ENCODE measurements at places on chromosomes 3 and 15. TPM values are rescaled to one million over a fixed set of nuclear protein-coding genes. Genes with fewer than 3 reads are reported as not detected.

DNA sequence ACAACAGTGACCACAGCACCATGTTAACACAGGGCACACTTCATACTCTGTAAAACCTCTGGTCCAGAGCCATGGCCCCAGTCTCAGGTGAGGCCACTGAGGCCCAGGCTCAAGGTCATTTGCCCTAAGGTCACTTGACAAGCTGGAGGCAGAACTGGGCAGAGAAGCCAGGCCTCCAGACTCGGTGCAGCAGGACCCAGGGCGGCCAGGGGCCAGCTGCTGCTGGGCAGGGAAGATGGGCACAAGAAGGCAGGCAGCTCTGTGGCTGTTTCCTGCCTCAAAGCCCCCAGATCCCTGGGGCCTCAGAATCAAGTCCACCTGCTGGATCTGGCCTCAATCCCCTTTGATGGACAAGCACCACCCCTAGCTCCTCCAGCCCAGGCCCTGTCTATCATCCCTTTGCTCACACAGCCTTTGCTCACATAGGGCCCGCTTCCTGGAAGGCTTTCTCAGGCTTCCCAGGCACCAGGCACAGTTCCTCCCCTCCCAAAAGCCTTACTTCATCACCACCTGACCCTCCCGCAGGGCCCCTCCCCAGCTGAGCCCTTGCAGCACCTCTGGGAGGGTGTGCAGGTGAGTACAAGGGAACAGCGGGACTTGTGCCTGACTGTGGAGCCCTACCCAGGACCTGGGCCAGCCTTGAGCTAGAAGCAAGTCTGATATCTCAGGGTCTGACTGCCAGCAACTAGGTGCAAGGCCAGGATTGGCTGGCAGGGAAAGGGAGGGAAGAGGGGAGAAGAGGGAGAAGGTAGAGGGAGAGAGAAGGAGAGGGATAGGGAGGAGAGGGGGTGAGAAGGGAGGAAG is 38.0 kb upstream of the LINGO1 start:
- no peaks in the 10 kb centered on the region for H3K4me1 ChIP-seq
- no peak overlapping the region for H3K27ac ChIP-seq
- H3K27me3 ChIP-seq: peaks cover 99% of the 10 kb centered on the region
- no peaks in the 10 kb centered on the region for H3K36me3 ChIP-seq
- H3K4me3 ChIP-seq: no peak overlapping the region

- peaks cover 15% of the 10 kb centered on the region for H3K4me1 ChIP-seq
- no peaks in the 10 kb centered on the region for H3K36me3 ChIP-seq
- no peaks in the 10 kb centered on the region for H3K27me3 ChIP-seq
- H3K27ac ChIP-seq: no peak overlapping the region
- no peak overlapping the region for H3K4me3 ChIP-seq
Observed at GRCh38 chr3:177483182-177483967, 286.1 kb upstream of the TBL1XR1 start.

DNA sequence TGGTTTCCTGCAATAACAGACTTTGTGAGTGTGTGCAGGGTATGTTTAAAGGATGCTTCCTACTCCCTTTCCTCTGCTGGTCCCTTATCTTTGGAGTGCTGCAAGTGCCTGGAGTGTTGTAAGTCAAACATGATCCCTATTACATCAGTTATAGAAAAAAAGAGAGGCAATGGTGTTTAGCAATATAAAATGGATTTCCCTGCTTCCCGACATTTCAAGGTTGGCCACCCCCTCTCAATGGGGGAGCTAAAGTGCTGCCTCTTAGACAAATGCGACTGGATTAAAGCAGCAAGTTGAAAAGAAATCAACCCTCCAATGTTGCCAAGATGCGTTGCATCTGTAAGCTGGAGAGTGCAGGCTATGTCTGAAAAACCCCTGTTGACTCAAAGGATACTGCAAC is 203.1 kb upstream of the WNT5A start:
- no peak overlapping the region for H3K27ac ChIP-seq
- H3K4me3 ChIP-seq: no peak overlapping the region
- no peak for DNase-seq
- H3K4me1 ChIP-seq: peaks cover 10% of the 10 kb centered on the region
- H3K27me3 ChIP-seq: no peaks in the 10 kb centered on the region

CCR2 gene
- not detected for total RNA-seq

DNA sequence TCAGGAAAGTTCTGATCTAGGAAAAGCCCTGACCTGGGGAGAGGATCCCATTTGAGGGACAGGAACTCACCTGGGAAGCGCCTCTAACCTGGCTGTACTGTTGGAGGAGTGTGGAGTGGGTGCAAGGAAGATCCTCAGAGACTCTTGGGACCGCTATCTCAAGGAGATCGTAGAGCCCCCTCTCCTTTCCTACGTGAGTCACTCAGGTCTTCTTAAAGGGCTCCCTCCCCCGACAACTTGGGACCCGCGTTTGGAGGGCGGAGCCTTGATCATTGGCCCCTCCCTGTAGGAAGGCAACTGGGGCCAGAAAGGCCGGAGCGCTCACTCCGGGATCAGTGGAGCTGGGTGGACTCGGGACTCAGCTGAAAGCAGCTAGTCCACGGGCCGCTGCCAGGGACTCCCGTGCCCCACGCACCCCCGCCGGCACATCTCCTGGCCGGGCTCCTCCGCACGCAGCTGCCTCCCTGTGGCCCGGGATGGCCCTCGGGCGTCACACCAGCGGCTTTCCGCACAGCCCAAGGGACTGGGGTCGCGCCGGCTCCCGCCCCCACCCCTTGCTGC is 520 bp downstream of the SLC26A6 start:
- no peaks in the 10 kb centered on the region for H3K27me3 ChIP-seq
- no peaks in the 10 kb centered on the region for H3K4me1 ChIP-seq
- H3K27ac ChIP-seq: no peak overlapping the region
- H3K4me3 ChIP-seq: peak overlapping the region; percentile 89
- no peaks in the 10 kb centered on the region for H3K36me3 ChIP-seq

DNA sequence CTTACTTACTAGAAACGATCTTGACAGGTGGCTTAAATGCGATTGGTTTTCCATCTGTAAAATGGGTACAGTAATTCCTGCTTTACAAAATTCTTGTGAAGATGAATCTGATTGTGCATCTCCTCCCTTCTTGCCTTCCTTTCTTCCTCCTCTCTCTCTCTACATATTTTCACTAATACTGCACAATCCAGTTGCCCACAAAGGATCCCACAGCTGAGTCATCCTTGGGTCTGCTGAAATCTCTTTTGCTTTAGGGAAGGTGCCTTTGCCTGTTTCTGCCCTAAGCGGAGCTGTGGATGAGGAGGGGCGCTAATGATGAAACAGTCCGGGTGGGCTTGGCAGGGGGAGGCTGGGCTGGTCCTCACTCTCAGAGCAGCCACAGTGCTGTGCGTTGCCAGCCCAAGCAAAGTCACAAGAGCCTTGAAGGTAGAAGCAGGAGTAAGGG is 46.1 kb downstream of the AMOTL2 start:
- H3K27ac ChIP-seq: peak overlapping the region; percentile 97
- no peaks in the 10 kb centered on the region for H3K27me3 ChIP-seq
- no peaks in the 10 kb centered on the region for H3K36me3 ChIP-seq
- DNase-seq: peak; percentile 76
- no peak overlapping the region for H3K4me3 ChIP-seq
- H3K4me1 ChIP-seq: peaks cover 97% of the 10 kb centered on the region

GRCh38 chr3:150097588-150097890 is 126.8 kb upstream of the PFN2 start:
- no peak overlapping the region for H3K4me3 ChIP-seq
- H3K36me3 ChIP-seq: no peaks in the 10 kb centered on the region
- H3K27ac ChIP-seq: no peak overlapping the region
- H3K4me1 ChIP-seq: peaks cover 16% of the 10 kb centered on the region
- no peak for DNase-seq

LMAN1L gene
- not detected for total RNA-seq

- no peak for DNase-seq
- H3K27me3 ChIP-seq: no peaks in the 10 kb centered on the region
- H3K4me1 ChIP-seq: no peaks in the 10 kb centered on the region
- H3K27ac ChIP-seq: no peak overlapping the region
Observed at GRCh38 chr15:50377867-50378751, 23.1 kb upstream of the GABPB1 start.

ZBBX gene
- total RNA-seq: 0.38 TPM

DNA sequence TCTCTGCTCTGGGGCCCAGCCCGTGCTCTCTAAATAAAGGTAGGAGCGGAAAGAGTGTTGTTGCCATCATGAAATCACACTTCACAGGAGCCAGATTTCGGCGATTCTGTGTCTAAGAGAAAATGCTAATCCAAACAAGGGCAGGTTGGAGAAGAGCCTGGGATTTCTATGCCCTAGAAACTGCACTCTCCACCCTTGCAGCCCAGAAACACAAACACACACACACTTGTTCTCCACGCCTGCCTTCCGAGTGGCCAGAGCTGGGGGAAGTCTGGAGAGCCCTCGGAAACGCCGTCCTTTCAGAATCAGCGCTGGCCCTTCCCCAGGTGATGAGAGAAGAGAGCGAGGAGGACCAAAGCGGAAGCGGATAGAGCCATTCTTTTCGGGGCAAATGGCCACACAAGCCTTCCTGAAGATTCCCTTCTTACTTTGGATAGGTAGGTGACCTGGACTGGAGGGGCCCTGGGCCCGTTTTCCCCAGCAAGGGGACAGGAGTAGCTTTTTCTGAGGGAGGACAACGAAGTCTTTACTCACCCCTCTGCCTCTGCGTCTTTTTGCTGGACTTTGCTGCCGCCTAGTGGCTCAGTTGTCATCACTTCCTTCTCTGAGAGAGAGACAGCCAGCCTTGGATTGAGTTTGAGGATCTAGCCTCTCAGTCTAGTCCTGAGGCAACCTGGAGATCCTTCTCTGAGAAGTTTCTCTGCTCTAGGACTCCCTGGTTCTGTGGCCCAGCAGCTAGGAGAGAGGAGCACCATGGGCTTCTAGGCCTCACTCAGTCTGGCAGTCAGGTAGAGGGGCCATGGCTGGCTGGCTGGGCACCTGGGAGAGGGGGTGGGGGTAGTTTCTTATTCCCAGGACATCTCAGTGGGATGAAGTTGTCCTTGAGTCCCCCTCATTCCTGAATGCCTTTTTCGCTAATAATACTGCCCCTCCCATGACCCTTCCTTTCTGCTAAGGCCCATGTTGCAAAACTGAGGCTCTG is 37.7 kb downstream of the SENP8 start:
- H3K4me1 ChIP-seq: peaks cover 28% of the 10 kb centered on the region
- H3K4me3 ChIP-seq: peak overlapping the region; percentile 4
- H3K27me3 ChIP-seq: no peaks in the 10 kb centered on the region

GRCh38 chr3:51997935-51998596 is 2.4 kb upstream of the RPL29 start:
- peaks cover 15% of the 10 kb centered on the region for H3K36me3 ChIP-seq
- H3K27me3 ChIP-seq: no peaks in the 10 kb centered on the region
- DNase-seq: peak; percentile 85
- peaks cover 24% of the 10 kb centered on the region for H3K4me1 ChIP-seq

GRCh38 chr3:64588380-64588779 is 99.4 kb downstream of the ADAMTS9 start:
- no peaks in the 10 kb centered on the region for H3K27me3 ChIP-seq
- H3K27ac ChIP-seq: no peak overlapping the region
- DNase-seq: no peak
- no peaks in the 10 kb centered on the region for H3K4me1 ChIP-seq

DNA sequence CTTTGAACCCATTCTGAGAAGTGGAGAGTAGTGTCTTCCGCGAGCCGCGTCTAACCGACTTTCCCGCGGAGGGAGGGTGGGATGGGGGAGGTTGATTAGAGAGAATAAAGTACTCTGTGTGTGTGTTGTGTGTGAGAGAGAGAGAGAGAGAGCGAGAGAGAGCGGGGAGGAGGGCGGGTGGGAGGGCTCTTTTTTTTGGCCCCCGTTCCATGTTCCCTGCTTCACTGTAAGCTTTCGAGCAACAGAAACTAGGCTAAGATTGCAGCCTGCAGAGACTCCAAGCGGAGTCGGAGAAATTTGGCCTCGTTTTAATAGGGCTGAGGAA is 1.6 kb upstream of the MEIS2 start:
- H3K4me3 ChIP-seq: peak overlapping the region; percentile 91
- H3K27me3 ChIP-seq: no peaks in the 10 kb centered on the region
- peaks cover 17% of the 10 kb centered on the region for H3K4me1 ChIP-seq
- no peaks in the 10 kb centered on the region for H3K36me3 ChIP-seq
- H3K27ac ChIP-seq: peak overlapping the region; percentile 73
- DNase-seq: no peak

THSD4 gene
- total RNA-seq: 33.1 TPM

DNA sequence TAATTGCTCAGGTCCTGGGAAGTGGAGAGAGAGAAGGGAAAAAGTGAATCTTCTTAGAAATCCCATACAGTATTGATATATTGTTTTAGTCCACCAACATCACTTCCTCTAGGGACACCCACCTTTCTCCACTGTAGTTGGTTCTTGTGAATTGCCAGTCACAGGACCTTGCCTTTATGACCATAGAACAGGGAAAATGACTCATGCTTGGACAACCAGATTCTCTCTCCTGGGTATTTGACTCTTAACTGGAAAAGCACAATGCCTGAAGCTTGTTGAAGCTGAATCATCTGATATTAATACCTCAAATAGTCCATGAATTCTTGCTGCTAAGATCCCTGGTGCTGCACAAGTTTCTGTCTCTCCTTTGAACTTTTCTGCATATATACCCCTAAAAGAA is 32.5 kb upstream of the DCLK3 start:
- DNase-seq: no peak
- H3K36me3 ChIP-seq: no peaks in the 10 kb centered on the region
- H3K27ac ChIP-seq: no peak overlapping the region
- no peaks in the 10 kb centered on the region for H3K4me1 ChIP-seq
- H3K27me3 ChIP-seq: no peaks in the 10 kb centered on the region

DNA sequence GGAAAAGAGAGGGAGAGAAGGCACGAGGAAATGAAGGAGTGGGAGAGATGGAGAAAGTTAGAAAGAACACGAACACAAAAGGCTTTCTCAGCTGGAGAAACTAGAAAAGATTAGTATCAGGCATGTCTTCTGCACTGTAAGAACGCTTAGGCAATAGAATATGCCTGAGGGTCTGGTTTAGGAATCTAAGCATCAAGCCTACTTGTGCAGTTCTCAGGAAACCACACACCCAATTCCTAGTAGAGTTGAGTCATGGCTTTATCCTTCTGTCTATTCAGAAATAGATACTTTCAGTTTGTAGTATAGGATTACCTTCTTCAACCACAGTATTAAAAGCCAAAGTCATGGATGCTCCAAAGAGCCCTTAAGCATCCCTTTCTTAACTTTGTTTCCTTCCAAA is 969.4 kb downstream of the NTRK3 start:
- H3K36me3 ChIP-seq: no peaks in the 10 kb centered on the region
- H3K4me3 ChIP-seq: no peak overlapping the region
- no peak overlapping the region for H3K27ac ChIP-seq
- H3K4me1 ChIP-seq: no peaks in the 10 kb centered on the region

Measured in PC-9 (cell line).